Mammary epithelial cell (primary cell): ENCODE measurements at places on chromosomes 7 and 10.

GRCh38 chr10:562142-562541, 127.3 kb downstream of the DIP2C start:
- DNase-seq, result no peak

DNA sequence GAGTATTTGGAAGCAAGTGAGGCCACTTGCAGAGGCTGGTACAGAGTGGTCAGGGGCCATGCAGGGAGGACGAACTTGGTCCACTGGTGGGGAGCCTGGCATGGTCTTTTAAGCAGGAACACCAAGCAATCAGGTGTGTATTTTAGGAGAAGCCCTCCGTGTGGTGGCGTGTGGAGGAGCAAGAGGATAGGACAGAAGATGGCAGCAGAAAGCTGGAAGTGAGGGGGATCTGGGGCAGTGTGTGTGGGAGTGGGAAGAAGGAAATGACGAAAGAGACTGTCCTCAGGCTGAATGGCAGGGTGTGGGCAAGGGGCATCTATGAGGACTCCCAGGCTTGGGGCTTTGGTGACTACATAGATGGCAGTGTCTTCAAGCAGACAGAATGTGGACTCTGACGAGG, 51.2 kb downstream of the TEX36 start:
- no peak for DNase-seq

DNA sequence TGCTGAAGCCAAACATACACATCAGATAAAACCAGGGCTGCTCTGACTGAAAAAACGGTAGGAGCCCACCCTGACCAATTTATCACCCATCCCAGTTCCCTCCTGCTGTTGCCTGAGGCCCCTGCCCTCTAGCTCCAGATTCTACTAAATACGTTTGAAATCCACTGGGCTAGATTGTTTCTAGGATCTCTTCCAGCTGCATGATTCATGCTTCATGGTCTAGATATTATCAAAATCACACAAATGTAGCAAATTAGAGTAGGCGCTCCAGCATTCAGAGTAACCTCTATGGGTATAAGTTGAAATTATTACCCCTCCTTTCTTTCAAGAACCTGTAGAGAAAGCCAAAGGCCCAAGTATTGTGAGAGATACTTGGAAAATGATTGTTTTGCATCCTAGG, 151.2 kb upstream of the FAM13C start:
- DNase-seq, result no peak

DNA sequence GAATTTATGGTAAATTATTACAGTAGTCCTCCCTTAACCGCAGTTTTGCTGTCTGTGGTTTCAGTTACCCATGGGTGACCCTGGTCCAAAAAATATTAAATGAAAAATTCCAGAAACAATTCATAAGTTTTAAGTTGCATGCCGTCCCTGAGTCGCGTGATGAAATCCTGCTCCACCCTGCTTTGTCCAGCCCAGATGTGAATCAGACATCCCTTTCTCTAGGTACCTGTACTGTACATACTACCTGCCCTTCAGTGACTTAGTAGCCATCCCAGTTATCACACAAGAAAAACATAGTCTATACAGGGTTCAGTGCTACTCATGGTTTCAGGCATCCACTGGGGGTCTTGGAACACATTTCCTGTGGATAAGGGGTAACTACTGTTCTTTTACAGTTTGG, 20.5 kb upstream of the RHEB start:
- no peak for DNase-seq

GRCh38 chr10:125001313-125002046, 59.6 kb downstream of the ZRANB1 start:
- peak; percentile 48 for DNase-seq

DNA sequence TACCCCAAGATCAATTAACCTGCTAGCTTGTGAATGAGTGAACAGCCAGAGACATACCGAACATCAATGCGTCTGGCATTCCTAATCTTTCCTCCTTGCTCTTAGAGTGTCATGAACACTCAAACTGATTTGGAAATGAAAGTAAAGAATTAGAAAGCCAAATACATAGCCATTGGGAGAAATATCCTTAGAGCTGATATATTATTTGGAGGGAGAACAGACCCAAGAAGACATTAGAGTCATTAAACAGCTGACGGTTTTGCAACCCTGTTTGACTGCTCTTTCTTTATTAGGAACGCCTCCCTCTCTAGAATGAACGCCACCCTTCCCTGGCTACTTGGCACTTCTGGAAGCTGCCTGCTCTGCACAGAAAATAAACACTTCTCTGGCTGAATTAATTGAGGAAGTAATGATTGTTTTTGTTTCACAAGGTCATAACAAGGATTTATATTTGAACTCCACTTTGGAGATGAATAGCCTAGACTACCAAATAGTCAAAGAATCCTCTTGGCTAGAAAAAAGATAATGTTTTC, 42.8 kb downstream of the CTTNBP2 start:
- DNase-seq, result no peak

DNA sequence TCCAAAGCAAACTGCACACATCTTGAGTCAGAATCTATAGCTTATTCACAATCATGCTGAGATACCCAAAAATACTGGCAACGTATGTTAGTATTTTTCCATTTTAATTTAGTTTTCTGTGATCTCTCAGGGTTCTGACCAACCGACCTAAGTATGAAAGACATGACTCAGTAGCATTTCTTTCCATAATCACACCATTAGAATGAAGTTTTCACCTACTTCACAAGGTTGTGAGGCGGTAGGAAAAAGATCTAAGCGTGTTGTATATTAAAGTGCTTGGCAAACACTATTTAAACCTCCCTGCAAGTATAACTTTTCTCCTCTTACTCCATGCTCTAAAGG, 49.1 kb downstream of the PLCE1 start:
- no peak for DNase-seq

DNA sequence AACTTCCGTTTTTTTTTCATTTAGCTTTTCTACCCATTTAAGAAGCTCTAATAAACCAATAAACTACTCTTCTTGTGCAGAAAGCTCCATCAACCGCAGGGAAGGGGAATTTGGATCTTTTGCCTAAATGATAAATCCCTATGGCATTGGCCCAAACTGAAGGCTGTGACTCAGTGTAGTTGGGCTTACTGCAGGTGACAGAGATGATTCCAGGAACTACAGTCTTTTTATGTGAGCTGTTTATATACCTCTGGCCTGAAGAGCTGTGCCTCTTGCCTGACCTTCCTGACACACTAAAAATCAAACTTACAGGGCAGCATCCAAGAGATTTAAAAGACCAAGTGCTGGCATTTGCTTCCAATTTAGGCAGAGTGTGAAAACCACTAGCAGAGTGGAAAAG, 25.2 kb downstream of the ABCB1 start:
- no peak for DNase-seq

- DNase-seq, result no peak
Measured at GRCh38 chr10:103885617-103886016, 30.2 kb upstream of the SH3PXD2A start.

- DNase-seq, result no peak
Measured at GRCh38 chr7:41861642-41862041, 158.8 kb upstream of the INHBA start.

DNA sequence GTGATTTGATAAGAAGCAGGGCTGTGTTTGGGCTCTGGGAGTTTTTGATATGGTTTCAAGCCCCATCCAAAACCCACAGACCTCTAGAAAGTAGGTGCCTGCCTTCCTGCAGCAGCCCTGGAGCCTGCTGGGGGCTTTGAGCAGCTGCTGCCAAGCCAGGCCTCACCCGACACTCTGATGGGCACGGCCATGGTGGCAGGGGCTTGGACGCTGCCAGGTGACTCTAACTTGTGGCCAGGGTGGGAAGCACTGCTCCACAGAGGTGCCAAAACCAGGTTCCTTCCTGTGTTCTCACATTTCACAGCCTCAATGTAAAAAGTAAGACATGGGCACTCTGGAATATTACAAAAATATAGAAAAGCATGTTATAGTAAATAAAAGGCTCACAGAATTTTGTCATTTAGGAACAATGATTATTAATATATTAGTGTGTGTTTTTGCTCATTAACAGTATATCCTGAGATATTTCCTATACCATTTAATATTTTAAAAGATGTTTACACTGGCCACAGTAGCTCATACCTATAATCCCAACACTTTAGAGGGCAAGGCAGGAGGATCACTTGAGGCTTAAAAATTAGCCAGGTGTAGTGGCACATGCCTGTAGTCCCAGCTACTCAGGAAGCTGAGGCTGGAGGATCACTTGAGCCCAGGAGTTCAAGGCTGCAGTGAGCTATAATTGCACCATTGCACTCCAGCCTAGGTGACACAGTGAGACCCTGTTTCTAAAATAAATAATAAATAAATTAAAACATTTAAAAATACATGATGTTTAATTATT, 95.1 kb downstream of the EGFR start:
- no peak for DNase-seq

DNA sequence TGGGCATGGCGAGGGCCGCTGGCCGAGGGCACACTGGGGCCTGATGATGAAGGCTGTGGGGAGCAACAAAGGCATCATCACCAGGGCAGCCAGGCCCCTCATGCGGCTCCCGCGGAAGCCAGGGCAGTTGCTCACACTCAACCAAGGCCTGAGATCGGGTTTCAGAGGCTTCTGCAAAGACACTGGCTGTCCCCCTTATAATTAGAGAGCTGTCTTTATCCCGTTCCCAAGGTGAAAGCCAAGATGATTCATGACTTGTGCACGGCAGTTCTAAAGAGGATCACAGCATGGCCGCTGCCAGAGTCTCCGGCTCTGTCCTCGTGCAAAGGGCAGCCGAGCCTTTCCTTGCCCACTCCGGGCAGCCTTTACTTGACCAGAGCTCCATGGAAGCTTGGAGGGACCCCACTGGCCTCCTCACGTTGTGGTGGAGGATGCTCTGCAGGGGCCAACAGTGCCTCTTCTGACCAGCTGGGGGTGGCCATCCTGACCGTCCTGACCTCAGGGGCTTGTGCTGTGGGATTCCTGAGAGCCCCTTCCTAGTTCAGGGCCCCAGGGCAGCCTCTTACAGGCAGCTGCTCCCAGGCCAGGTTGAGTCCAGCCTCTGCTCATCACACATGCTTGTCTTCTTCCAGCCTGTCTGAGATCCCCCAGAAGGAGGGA, 82.3 kb downstream of the PRKAG2 start:
- DNase-seq, result no peak

GRCh38 chr7:121591926-121592325, 195.8 kb upstream of the FAM3C start:
- DNase-seq, result no peak

GRCh38 chr7:70907259-70908247, 224.4 kb upstream of the GALNT17 start:
- no peak for DNase-seq

DNA sequence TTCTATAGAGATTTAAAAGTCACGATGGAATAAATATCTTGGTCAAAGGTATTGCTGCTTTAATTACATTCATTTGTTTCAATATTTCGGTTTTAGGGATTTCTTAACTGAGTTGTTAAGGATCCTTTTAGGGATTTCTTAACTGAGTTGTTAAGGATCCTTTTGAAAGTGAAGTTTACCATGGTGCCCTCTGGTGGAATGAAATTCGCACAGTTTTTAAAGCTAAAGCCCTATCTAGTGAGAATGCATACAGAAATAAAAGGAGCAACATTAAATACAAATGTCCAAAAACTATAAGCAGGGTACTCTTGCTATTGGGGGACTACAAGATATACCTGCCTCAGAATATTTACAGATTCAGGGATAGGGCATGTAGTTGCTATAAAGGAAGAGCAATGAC, 193.7 kb downstream of the RNLS start:
- peak; percentile 30 for DNase-seq

- DNase-seq, result no peak
Measured at GRCh38 chr10:3548076-3548475, 236.9 kb downstream of the KLF6 start.

GRCh38 chr7:70271617-70272081, 673.4 kb downstream of the AUTS2 start:
- DNase-seq, result no peak

- no peak for DNase-seq
Measured at GRCh38 chr7:148079206-148080080, 511.1 kb upstream of the C7orf33 start.

- DNase-seq, result no peak
Measured at GRCh38 chr7:151334628-151335027, 7.0 kb upstream of the NUB1 start.

DNA sequence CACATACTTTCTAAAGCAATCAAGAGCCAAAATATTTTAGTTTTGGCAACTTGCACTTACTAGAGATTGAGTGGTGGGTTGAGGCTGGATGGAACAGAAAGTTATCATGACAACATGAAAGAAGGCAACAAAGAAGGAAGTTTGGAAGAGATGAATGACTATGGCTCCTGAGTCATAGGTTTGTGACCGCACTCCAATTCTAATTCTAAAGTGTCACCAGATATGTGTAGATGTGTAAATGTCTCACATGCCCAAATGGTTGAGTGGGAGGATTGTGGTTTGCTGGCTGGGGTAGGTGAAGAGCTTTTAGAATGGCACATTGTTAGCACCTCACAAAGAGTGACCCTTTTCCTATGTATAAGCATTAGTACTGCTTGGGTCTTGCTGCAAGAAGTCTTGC, 20.2 kb downstream of the TAS2R16 start:
- peak; percentile 13 for DNase-seq

DNA sequence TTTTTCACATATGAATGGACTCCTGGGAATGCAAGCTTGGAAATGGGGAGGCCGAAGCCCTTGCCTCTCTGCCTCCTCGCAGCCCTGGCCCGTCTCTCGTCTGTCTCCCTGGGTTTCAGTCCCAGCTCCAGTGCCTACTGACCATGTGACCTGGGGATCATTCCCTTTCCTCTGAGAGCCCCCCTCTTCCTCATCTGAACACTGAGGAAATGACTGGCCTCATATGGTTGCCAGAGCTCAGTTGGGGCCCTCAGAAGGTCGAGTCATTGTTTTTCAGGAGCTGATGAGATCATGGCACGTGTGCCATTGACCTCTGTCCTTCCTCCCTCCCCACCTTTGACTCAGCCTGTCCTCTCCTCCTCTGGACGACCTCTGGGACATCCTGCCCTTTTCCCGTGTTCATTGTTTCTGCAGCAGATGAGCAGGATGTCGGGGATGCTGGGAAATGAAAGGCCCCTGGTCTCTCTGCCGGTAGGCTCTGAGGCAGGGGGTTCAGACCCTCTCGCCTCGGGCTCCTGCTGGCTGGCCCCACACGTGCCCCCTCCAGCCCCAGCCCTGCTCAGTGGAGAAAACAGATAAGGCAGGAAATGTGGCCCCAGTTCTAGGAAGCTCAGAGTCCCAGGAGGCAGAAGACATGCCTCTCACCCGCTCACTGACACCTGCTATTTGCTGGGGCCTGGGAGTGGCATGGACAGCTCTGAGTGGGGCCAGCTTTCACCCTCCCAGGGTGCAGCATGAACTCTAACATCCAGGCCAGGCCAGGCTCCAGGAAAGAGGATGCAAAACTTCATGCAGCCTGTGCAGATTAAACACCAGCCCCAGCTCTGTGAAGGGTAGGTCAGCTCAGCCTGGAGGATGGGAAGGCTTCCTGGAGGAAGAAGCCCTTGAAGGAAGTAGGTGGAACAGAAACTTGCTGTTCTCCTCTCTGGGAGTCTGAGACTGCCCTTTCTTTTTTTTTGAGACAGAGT, 8.3 kb upstream of the PPP1R35 start:
- DNase-seq, result no peak
